ENCODE measurements at places on chromosomes 7 and 10.

- DNase-seq = no peak
Observed at GRCh38 chr7:138878051-138878450, 80.1 kb upstream of the ATP6V0A4 start.

GRCh38 chr7:129975309-129975708, 22.5 kb upstream of the UBE2H start:
- no peak for DNase-seq

- DNase-seq = no peak
Observed at GRCh38 chr10:47058961-47059391, 147.7 kb downstream of the PTPN20 start.

DNA sequence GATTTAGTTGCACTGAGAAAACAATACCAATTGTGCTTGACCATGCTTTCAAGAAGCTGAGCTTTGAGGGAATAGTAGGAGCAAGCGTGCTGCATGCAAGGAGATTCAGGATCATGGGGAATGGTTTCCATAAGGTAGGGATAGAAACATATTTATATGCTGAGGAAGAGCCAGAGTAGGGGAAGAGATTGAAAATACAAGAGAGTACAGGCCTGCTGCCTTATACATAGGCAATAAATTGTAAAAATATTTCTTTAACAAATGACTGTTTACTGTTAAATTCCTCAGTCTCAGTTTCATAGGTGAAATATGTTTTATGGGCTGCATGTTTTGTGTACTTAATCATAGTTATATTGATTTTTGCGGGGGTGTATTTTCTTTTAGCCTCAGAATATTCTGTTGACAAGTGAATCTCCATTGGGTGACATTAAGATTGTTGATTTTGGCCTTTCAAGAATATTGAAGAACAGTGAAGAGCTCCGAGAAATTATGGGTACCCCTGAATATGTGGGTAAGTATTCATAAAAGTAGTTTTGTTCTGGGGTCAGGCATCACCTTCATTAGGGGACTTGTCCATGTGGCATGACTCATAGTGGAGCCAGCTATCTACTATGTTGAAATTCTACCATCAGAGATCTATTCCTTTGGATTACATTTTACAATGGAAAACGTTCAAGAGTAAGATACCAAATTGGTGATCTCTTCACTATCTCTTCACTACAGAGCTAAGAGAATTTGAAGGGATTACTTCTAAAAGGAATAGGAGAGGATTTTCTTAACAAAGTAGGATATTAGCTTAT, 36.5 kb downstream of the STK17A start:
- no peak for DNase-seq

DNA sequence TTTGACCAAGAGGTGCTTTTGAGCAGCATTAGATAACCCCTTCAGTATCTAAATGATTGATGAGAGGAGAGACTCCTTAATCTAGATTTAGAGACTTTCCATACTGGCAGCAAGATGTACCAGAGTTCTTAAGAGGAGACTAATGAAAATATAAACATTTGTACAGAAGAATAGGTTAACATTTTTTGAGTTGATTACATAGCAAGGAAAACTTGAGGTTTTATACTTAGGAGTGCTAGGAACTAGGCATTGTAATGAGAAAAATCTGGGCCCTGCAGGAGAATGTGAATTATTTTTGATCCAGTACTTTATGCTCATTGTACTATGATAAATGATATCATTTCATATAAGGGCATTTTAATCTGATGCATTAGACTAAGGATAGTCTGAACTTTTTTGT, 261.7 kb downstream of the EXOC4 start:
- no peak for DNase-seq

DNA sequence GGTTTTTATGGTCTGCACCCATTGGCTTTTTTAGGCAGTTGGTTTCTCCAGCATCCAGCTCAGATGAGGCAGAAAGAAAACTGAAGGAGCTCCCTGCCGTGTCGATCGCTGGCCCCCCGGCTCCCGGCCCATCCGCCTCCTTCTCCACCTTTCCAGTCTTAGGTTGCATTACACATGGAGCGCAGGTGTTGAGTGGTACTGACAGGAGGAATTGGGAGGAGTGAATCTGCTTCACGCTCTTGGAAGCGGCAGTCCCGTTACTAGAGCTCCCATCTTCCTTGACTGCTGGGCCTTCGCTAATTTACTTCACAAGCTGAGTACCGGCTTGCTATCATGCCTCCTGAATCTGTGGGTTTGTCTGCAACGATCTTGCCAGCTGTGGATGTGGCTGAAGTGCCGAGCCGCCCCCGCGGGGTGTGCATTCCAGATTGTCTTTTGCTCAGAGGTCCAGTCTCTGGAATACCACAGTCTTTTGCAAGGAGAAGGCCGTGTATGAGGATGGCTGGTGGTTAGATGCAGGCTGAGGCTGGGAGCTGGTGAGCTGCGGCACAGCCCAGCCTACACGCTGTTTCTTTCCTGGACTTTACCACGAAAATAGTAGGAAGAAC, 17.1 kb downstream of the IQCE start:
- no peak for DNase-seq

DNA sequence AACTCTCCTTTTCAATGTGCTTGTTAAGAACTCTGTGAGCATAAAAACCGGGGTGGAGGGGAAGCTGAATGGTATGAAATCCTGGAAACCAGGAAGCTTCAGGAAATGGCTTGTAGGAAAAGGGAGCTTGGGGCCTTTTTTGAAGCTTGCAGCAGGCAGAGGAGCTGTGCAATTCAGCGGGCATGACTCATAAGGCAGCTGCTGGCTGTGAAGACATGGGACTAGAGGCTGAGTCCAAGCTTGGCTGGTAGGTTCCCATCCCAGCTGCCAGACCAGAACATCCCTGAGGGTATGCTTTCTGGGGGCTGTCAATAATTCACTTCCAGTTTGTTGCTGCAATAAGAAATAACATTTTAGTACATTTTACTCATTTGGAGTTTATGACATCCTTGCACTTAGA, 36.8 kb upstream of the CDC14C start:
- no peak for DNase-seq

DNA sequence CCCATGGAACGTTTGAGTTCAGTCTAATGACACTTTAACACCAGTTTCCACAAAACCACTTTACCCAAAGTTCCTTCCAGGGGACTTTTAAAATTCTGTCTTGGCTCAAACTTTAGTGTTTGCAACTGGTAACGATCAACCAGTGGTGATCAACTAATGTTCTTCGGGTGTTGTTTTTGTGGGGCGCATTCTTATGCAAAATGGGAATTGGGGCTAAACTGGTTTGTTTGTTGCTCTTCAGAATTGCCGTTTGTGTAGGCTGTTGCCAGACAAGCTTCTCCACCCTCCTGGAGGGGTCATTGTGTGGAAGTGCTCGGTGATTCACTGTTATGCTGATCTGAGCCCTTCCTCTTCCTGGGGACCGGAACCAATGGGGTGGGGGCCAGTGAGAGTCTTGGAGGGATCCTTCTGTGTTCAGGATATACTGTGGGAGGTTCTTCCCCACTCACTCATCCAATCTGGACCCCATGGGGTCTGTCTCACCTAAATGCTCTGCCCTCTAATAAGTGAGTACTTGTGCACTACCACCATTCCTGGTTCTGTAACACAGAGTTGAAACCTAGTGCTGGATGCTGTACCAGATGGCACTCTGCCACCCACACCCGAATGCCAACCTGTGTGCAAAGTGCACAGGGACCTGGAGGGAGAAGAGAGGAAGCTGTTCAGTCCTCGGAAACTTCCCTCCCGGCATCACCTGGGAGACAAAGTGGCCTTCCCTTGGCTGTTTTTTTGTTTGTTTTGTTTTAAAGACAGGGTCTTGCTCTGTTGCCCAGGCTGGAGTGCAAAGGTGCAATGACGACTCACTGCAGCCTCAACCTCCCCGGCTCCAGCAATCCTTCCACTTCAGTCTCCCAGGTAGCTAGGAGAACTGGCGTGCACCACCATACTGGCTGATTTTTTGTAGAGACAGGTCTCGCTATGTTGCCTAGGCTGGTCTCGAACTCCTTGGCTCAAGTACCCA, 2.1 kb downstream of the NFE2L3 start:
- no peak for DNase-seq

DNA sequence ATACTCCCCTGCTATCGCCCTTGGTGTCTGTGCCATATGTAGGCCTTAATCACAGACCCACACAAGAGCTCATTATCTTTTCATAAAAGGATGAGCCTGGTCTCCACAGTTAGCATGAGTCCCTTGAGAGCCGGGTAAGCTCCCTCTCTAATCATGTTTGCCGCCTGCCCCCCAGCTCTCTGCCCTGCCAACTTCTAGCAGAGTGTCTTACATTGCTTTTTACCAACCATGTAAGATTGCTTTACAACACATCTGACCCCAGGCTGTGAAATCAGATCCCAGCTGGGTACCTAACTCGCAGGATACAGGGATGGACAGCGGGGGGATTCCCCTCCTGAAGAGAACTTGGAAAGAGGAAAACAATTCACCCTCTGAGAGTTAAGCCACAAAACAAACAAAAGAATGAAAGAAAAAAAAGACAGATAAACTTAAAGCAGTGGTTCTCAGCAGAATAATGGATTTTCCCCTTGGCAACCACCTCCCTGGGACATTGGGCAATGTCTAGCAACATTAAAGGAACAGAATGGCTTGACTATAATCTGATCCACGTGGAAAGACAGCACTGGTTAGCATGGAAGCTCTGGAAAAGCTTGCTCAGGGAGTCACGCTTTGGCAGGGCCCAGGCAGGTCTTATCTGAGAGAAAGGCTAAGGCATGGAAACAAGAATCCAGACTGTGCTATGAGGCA, 39.4 kb upstream of the ATOH7 start:
- DNase-seq = no peak

DNA sequence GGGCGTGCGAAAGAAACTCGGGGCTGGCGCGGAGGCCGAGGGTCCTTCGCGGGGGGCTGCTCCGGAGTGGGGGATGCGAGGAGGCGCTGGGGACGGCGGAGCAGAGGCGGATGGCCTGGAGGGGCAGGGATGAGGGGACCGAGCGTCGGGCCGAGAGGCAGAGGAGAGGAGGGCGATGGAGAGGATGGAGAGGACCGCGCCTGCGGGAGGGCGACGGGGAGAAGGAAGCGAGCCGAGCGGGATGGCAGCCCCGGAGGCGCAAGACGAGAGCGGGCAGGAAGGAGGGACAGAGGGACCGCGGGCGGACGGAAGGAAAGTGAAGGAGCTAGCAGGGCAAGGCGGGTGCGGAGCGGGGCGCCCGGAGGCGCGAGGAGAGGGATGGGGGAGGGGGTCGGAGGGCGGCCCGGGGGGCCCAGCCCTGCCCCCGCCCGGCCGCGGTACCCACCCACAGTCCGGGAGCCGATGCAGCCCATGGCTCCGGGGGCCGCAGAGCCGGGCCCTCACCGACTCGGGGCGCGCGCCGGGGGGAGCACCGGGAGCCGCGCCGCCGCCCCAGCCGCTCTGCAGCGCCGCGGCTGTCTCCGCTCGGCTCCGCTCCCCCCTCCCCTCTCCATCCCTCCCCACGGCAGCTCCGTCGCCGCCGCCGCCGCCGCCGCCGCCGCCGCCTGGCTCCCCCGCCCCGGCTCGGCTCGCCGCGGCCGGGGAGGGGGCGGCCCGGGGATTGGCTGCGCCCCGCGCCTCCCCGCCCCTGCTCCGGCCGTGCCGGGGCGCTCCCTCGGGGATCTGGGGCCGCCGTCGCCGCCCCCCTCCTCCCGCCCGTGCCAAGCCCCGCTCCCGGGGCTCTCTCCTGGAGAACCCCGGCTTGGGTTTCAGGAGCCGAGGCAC, at the start of gene FAM131B:
TSS of gene FAM131B (minus strand) at position 583 of the 885 bp plus-strand sequence. CDS start at position 473, 110 bp downstream.
- no peak for DNase-seq

GRCh38 chr7:47535704-47536628, 45.9 kb downstream of the TNS3 start:
- DNase-seq = no peak

- no peak for DNase-seq
Observed at GRCh38 chr10:132724446-132724845, 61.5 kb downstream of the NKX6-2 start.

DNA sequence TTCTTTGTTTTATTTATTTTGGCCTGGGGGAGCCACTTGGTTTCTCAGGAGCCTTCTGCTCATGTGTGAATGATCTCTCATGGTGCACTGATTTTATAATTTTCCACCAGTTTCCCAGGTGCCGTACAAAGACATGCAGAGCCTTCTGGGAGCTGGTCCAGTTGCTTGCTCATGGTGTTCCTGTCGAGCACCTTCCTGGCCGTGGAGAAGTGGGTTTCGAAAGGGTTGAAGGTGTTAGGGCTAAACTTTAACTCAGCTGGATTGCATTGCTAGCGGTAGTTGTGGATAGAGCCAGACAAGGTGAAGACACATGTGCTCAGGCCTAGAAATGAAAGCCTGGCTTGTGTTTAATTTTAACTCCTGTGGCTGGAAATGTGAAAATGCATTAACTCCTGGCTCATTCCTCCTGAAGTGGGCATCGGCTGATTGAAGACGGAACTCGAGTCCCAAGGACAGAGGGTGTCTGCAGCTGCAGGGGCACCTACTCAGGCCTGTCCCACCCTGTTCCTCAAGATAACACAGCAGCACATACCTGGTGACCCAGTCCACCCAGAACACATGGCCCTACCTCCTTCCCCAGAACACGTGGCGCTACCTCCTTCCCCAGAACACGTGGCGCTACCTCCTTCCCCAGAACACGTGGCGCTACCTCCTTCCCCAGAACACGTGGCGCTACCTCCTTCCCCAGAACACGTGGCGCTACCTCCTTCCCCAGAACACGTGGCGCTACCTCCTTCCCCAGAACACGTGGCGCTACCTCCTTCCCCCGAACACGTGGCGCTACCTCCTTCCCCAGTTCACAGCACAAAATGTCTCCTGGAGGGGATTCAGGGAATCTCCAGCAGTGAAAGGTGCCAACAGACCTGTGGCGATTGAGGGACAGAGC, 133.2 kb downstream of the WDR37 start:
- DNase-seq = no peak

DNA sequence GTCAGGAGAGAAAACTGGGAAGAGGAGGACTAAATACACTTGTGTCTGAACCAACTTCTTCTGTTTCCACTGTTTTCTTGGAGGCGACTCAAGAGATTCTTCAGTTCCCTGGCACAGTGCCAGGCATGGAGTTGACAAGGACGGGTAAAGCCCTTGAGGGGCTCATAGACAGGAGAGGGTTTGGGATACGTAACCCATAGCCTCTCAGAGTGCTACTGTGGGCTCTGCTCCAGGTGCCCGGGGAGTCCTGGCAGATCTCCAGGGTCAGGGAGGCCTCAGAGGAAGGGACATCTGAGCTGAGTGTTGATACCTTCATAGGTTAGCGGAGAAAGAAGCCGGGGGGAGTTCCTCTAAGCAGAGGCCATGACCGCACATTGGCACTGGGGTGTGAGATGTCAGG, 42.0 kb downstream of the GALNT17 start:
- no peak for DNase-seq

- no peak for DNase-seq
Observed at GRCh38 chr10:96532523-96532922, 18.8 kb upstream of the TLL2 start.

DNA sequence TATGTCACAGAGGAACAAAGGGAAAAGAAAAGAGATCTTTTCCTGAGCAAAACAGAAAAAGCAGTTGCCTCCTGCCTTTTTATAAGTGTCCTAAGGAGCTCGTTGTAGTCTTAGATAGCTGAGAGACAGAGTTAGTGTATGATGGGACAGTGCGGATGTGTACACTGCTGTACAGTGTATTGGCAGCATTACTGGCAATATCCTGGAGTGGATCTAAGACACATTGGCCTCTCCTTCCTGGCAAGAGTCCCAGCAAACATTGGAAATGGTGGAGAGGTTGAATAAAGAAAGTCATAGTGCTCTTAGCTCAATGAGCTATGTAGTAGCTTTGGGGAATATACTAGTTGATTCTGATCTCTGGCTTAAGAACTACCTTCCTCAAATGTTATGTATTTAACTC, 22.7 kb downstream of the GARS1 start:
- DNase-seq = no peak

Measured in amygdala (tissue), 56 donors.